ENCODE measurements at places on chromosomes 4 and X.

DNA sequence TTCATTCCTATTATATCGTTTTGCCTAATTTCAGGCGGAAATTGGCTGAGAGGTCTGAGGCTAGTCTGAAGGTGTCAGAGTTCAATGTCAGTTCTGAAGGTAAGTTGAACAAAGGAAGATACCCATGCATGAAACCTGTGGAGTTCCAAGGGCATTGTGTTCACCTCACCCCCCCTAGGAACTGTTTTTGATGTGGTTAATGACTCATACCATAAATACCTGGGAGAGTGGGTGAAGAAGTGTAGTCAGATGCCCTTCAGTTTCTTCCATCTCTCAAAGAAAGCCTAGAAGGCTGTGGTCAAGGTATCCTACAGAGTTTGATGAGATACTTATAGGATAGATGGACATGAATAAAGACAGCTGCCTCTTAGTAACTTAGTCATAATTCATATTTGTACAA is 2.7 kb downstream of the UTP14A start:
- no peak for DNase-seq

GRCh38 chr4:84482564-84483563 is 16.2 kb downstream of the NKX6-1 start:
- no peak for DNase-seq

DNA sequence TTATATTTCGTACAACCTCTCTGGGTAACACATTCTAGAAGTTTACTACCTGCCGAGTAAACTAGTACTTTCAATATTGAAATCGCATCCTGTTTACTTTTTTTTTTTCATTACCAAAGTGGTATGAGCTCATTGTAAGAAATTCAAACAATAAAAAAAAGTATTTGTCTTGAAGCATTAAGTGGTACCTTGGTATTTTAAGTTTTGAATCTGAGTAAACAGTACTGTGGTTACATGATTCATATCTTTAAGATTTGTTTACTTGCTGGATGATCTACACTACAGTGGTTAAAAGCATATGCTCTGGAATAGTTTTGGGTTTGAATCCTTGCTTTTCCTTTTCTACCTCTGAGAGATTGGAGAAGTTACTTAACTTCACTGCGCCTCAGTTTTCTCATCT is 3.8 kb upstream of the MMGT1 start:
- no peak for DNase-seq

- DNase-seq: no peak
These were observed 63.7 kb upstream of the TLR2 start for GRCh38 chr4:153620352-153620751.

GRCh38 chrX:131617182-131617581 is 73.3 kb downstream of the OR13H1 start:
- DNase-seq: no peak

- DNase-seq: no peak
These were observed 77.1 kb upstream of the SLC4A4 start for GRCh38 chr4:71261633-71262121.

DNA sequence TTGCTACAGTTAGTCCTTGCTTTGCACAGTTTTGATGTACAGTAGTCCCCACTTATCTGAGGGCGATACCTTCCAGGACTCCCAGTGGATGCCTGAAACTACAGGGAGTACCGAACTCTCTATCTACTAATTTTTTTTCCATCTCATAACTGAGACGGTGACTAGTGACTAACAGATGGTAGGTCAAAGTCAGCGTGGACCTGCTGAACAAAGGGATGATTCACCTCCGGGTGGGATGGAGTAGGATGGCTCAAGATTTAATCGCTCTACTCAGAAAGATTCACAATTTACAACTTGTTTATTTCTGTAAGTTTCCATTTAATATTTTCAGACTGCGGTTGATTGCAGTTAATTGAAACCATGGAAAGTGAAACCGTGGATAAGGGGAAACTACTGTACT is 655.8 kb downstream of the ZNF674 start:
- DNase-seq: no peak

GRCh38 chr4:65152205-65152604 is 518.1 kb downstream of the EPHA5 start:
- no peak for DNase-seq

DNA sequence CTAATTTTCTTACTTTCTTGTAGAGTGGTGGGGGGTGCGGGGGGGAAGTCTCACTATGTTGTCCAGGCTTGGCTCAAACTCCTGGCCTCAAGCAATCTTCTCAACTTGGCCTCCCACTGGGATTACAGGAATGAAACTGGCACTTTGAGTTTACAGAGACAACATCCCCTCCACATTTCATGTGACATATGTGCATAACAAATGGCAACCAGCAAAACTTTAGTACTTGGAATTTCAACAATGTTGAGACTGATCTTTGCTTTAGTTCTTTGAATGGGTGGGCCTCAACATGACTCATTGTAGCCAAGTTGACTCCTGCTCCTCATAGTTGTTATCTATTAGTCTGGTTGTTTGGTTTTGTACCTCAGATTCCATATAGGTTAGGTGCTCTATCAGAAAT is 11.4 kb upstream of the FMR1 start:
- DNase-seq: no peak

GRCh38 chr4:163878336-163879121 is 384.0 kb downstream of the TMA16 start:
- DNase-seq: no peak

DNA sequence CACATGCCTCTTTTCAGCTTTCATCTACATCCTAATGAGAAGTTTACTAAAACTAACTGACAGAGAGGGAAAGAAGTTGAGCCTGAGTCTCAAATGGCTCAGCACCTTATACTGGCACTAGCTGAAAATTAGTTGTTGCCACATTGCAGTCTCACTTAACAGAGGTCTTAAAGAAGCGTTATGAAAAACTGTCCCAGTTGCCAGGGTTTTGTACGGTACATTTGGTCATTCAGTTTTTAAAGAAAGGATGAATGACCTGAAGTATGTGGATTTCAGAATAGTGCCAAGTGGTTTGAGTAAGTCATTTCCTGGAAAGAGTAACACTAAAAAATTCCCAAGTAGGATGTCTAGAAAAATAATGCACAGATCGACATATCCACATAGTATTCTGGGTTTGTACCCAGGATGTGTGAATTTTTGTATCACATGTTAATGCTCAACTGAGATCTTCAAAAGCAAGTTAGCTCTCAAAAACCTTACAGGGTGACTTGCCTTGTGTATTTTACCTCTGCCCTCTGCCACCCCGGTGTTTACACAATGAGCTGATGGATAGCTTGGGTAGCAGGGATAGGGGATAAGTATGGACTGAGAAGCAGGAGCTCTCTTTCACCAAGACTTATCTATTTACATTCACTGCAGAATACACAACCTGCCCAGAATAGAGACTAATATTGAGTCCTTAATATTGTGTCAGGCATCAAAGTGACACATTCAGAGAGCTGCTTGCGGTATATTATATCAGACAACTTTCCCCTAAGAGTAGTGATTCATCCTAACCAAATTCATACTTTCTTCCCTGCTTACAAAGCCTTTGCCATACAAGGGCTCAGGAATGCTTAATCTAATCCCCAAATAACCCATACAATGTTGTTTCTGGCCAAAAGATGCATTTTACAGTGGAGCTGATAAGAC is 1075.7 kb upstream of the PABPC4L start:
- DNase-seq: no peak

DNA sequence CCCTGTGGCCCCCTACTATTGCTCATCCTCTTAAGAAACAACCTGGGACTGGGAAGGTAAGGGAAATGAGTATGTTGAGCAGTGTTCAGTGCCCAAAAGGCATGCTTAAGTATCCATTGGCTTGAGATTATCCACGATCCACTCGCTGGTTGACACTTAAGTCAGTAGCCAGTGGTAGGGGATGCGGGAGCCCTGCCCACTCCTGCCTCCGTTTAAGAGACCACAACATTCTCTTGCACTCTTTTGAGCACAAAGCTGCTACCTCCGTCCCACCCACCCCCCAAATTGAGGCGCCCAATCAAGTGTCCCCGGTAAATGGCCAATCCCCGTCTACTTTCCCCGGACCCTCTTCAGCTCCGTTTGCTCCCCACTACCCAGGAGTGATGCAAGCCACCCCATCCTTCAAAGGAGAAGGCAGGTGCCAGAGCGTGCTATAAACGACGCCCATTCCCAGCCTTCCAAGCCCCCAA is 25.0 kb downstream of the UTP14A start:
- no peak for DNase-seq

- DNase-seq: no peak
These were observed at the start of gene SMAD1 for GRCh38 chr4:145481164-145481941. TSS of gene SMAD1 (plus strand) at chr4:145481853. CDS start at chr4:145514614, 32,761 bp downstream.

GRCh38 chr4:33941854-33942253 is 2302.5 kb downstream of the ARAP2 start:
- no peak for DNase-seq

GRCh38 chrX:38089173-38089982 is 83.0 kb downstream of the SYTL5 start:
- DNase-seq: no peak
